ENCODE measurements at places on chromosomes 5 and 9.

- DNase-seq, result no peak
Measured at GRCh38 chr9:110767559-110768063, 99.0 kb downstream of the MUSK start.

- DNase-seq, result no peak
Measured at GRCh38 chr5:6202968-6203365, 175.4 kb downstream of the MED10 start.

- DNase-seq, result peak; percentile 20
Measured at GRCh38 chr5:67537439-67538148, 341.0 kb upstream of the CD180 start.

- no peak for DNase-seq
Measured at GRCh38 chr5:155258161-155258560, 244.6 kb downstream of the KIF4B start.

DNA sequence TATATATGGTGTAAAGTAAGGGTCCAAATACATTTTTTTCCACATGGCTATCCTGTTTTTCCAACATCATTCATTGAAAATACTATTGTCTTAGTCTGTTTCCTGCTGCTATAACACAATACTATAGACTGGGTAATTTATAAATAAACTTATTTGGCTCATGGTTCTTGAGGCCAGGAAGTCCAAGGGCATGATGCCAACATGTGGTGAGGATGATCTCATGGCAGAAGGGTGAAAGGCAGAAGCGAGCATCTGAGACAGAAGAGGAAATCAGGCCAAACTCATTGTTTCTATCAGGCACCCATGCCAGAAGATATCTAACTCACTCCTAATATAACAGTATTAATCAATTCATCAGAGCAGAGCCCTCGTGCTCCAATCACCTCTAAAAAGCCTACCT, 42.6 kb downstream of the ANKRD55 start:
- DNase-seq, result peak; percentile 70

GRCh38 chr5:118397236-118397635, 591.1 kb downstream of the DTWD2 start:
- DNase-seq, result no peak

GRCh38 chr5:3522491-3522890, 73.1 kb upstream of the IRX1 start:
- no peak for DNase-seq

GRCh38 chr9:87068177-87068840, 121.0 kb upstream of the GAS1 start:
- no peak for DNase-seq

GRCh38 chr5:95892784-95893354, 68.8 kb downstream of the ELL2 start:
- DNase-seq, result peak; percentile 57

GRCh38 chr5:168844016-168844921, 265.1 kb upstream of the PANK3 start:
- DNase-seq, result no peak

DNA sequence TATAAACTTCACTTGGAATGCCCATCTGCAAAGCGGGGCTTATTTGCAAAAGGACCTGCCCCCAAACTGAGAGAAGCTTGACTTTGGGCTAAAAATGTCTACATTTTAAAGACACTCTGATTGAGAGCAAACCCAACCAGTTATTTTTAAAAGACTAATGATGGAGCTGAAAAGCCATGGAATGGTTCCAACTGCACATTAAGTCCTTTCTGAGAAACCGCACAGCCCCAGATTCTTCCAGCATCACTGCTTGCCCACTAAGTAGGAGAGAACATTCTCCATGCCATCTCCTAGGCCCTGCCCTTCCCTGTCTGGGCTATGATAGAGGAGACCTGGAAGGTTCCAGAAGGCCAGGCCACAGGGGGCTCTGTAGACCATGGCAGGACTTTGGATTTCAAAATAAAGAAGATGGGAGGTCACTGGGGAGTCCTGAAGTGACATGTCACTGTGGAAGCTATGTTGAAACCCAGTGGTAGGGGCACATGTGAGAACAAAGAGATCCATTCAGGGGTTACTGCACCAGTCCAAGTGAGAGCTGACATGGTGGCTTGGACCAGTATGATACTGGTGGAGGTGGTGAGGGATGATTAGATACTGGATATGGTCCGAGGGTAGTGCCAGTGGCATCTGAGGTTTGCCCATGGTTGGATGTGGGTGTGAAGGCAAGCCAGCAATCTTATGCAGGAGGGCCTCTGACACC, 179.2 kb downstream of the DAB2IP start:
- no peak for DNase-seq

- DNase-seq, result peak; percentile 60
Measured at GRCh38 chr5:167573370-167574127, 717.9 kb upstream of the WWC1 start.

DNA sequence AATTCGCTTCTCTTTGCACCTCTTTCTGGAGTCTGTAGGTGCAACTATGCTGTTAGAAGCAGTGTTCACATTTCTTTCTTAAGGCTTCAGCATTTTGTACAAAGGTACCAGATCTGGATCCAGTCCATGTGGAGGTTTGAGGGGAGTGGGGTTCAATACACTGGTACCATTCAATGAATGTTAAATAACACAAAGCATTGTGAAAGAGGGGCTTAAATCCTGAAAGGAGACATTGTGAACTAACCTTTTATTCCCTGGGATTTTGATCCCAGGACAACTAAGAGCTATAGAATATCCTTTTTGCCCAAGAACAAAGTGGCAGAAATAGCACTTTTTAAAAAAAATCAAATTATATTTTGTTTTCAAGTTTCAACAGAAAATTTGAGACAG, 107.7 kb upstream of the VCAN start:
- no peak for DNase-seq

Data from A172 (cell line).